Endothelial cell of coronary artery (primary cell): ENCODE measurements at places on chromosomes 3 and 15. TPM values are rescaled to one million over a fixed set of nuclear protein-coding genes. Genes with fewer than 3 reads are reported as not detected.

The MKRN2OS gene
- total RNA-seq: not detected in 2 replicates

The PLAAT1 gene
- 0.45 TPM in 1 of 2 replicates, not detected in the other for total RNA-seq

The BCHE gene
- 0.09 and 1.1 TPM in 2 replicates for total RNA-seq

The CXCR6 gene
- total RNA-seq: not detected in 2 replicates

The GUCA1C gene
- not detected in 2 replicates for total RNA-seq
